ENCODE measurements at places on chromosomes 1 and 21. TPM values are rescaled to one million over a fixed set of nuclear protein-coding genes. Genes with fewer than 3 reads are reported as not detected.

DNA sequence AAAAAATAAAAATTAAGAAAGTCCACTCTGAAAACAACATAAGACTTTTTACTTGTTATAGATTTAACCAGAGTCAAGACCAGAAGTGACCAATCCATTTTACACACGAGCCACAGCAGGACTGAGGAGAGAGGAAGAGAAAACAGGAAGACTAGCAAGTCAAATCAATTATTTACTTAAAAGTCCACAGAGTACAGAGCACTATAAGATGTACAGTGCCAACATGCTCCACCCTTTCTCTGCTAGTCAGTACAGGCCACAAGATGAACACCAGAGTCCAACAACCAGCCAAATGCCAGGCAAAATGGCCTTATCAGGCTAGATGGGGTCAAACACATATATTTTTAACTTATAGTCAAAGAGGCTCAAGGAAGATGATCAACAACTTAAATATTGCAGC lies 19.5 kb downstream of the LUZP1 start:
- H3K27ac ChIP-seq: no peak overlapping the region
- H3K4me1 ChIP-seq: peaks cover 4% of the 10 kb centered on the region
- H3K36me3 ChIP-seq: no peaks in the 10 kb centered on the region
- DNase-seq: no peak
- no peak overlapping the region for H3K4me3 ChIP-seq

DNA sequence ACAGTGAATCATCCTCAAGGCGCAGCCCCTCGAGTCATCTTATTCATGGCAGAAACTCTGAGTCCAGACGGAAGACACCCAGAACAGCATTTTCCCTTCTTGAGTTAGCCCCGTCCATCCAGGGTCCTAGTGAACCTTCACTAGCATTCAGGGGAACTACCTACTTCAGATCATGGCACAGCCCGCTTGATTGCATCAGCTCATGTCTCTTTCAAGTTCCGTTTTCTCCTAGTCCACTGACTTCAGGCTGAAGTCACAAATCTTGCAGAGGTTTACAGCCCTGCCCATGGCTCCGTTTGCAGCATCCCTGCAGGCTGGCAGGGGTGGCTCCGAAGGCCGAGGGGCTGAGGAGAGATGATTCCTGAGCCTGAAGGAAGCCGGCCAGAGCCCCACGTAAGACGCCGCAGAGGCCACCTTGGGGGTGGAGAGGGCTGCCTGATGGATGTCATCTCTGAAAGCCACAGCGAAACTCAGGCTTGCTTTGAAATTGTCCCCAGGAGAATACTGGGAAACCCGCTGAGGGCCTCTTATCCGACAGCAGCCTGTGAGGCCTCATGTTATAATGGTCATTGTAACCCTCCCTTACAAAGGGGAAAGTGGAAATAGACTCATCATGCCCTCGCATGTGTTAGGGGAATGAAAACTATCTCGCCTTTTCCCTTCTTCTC lies 310.2 kb upstream of the AJAP1 start:
- H3K4me3 ChIP-seq: no peak overlapping the region
- no peak overlapping the region for H3K27ac ChIP-seq
- H3K27me3 ChIP-seq: no peaks in the 10 kb centered on the region
- H3K36me3 ChIP-seq: no peaks in the 10 kb centered on the region
- no peak for DNase-seq

DNA sequence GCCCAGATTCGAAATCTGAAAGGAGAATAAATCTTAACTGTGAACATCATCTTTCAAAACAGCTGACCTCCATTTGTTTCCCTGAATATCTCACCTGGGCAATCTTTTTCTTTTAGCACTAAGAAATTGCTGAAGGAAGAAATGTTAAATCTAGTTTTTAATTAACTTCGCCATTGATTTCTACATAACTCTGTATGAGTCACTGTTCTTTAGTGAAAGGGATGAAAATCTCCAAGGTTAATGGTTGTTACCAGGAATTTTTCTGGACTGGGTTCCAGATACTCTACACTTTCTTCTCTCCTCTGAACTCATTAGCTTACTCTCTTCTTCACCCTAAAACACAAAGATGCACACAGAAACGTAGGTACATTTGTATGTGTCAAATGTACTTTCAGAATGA lies 235.7 kb downstream of the BACH1 start:
- H3K4me1 ChIP-seq: no peaks in the 10 kb centered on the region
- no peak overlapping the region for H3K4me3 ChIP-seq
- no peak for DNase-seq
- no peaks in the 10 kb centered on the region for H3K36me3 ChIP-seq
- no peaks in the 10 kb centered on the region for H3K27me3 ChIP-seq
- no peak overlapping the region for H3K27ac ChIP-seq

DNA sequence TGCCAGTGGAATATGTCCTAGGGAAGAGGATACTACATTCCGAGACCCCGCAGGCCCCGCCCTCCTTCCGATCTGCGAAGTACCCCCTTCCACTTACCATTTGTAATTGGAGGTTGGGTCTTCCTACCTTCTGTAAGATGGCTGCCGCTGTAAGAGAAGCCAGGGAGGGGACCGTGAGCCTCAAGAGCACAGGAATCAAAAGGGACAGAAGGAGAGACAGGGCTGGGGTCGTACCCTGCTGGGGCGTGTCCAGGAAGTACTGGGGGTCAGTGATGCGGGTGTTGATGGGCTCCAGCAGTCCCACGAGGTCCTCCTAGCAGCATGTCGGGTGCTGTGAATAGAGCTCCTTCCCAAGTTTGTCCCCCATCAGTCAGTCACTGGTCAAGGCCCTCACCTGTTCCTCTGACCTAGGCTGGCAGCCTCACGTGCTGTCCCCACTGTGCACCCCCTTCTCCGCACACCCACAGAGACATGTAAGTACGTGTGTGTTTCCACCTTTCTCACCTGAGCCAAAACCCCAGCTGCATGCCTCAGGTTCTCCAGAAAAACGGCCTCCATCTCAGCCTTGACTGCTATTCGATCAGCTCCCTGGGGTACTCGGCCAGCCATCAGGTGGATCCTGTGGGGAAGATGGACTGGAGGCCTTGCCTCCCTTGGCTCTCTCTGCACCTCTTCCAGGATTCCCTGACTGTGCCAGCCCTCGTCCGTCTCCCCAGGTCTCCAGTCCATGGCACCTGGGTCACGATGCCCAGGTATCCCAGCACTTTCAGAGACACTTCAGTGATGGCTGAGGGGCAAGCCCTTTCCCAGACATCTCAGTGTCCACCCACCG lies 1.8 kb downstream of the HYI start:
- H3K27me3 ChIP-seq: no peaks in the 10 kb centered on the region
- H3K4me3 ChIP-seq: no peak overlapping the region
- H3K36me3 ChIP-seq: peaks cover 43% of the 10 kb centered on the region

The ANXA9 gene
- 5.8 TPM for total RNA-seq

DNA sequence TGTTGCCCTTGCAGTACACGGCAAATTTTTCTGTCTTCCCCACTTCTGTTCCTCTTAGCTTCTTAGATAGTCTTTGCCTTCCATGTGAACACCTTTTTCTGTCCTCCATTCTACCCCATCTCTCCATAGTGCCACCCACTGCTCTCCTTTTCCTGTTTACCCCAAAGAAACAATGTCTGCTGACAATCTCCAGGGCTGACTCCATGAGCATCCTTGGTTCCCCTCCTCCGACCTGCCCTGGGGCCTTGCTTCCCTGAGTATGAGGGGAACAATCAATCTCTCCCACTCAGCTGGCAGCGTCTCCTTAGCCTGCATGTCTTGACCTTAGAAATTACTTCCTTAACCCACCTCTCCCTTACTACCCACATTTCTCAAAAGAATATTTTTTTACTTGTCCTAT lies 12.3 kb upstream of the MYBPHL start:
- no peaks in the 10 kb centered on the region for H3K27me3 ChIP-seq
- H3K27ac ChIP-seq: no peak overlapping the region
- no peaks in the 10 kb centered on the region for H3K4me1 ChIP-seq

DNA sequence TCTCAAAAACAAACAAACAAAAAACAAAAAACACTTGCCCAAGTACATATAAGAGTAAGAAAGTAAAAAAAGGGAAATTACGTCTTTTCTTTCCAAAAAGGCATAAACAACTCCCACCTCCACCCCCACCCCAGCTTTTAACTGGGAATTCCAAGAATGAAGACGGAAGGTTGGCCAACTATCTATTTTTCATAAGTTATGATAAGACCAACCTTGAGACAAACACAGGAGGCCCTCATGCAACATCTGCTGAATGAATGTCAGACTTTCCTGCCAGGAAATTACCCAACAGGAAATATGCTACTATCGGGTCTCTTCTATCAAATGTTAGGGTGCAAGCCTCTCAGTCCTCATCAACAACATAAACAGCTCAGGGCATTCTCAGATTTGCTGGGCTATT lies 1.9 kb downstream of the BSDC1 start:
- H3K27ac ChIP-seq: no peak overlapping the region
- peaks cover 27% of the 10 kb centered on the region for H3K4me1 ChIP-seq
- no peak for DNase-seq

The MIA3 gene
- 80.9 TPM for total RNA-seq

The PYHIN1 gene
- total RNA-seq: 1.3 TPM

DNA sequence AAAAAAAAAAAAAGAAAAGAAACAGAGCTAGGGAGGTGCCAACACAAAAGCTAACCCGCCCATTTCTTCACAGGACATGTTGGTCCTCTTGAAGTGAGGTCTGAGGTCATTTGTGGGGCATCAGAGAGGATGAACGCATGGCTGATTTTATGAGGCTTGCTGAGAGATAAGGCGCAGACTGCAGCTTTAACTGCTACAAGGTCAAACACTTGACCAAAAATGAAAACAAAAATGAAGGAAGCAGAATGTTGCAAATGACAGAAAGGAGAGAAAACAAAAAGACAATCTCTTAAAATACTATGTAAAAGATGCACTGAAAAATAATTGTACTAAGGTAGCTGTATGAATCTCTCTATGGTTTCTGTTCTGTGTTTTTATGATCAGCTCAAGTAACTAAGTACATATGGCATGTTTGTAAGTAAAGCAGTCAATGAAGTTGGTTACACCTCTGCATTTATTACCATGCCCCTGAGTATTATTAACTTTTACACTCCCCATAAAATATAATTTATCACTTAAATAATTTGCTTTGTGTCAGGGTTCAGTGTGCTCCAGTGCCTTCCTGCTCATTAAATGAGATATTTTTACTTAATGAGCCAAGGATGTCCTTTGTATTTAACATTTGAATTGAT lies 249.1 kb upstream of the NR5A2 start:
- H3K36me3 ChIP-seq: no peaks in the 10 kb centered on the region
- DNase-seq: peak; percentile 23
- H3K4me1 ChIP-seq: peaks cover 16% of the 10 kb centered on the region
- H3K27me3 ChIP-seq: no peaks in the 10 kb centered on the region

The RSPH1 gene
- 2.7 TPM for total RNA-seq

DNA sequence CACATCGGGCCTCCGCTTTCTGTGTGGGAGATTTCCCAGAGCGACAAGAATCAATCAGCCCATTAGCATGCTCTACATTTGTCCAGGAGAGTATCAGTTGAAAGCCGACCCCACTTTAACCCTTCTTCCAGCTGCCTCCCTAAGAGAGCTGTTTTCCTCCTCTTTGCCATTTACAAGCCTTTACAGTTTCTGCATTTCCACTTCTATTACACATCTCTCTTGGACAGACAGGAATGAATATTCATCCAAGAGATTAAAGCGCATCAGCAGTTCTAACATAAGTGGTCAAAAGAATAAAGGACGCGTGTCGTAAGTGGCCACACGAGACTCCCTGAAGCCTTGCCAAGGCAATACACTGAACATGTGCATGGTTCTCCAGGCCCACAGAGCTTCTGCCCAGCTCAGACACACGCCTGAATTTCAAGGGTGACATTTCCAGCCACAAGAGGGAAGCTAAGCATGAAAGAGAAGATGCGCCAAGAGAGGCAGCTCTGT lies 47.3 kb downstream of the FAM78B start:
- H3K27ac ChIP-seq: no peak overlapping the region
- DNase-seq: no peak
- no peak overlapping the region for H3K4me3 ChIP-seq
- no peaks in the 10 kb centered on the region for H3K4me1 ChIP-seq

GRCh38 chr1:156097499-156098178 lies 15.4 kb upstream of the MEX3A start:
- no peak for DNase-seq
- H3K36me3 ChIP-seq: no peaks in the 10 kb centered on the region

GRCh38 chr1:248818505-248819374 lies 7.0 kb downstream of the SH3BP5L start:
- no peak overlapping the region for H3K4me3 ChIP-seq
- peaks cover 17% of the 10 kb centered on the region for H3K4me1 ChIP-seq
- H3K36me3 ChIP-seq: peaks cover 35% of the 10 kb centered on the region
- no peaks in the 10 kb centered on the region for H3K27me3 ChIP-seq

DNA sequence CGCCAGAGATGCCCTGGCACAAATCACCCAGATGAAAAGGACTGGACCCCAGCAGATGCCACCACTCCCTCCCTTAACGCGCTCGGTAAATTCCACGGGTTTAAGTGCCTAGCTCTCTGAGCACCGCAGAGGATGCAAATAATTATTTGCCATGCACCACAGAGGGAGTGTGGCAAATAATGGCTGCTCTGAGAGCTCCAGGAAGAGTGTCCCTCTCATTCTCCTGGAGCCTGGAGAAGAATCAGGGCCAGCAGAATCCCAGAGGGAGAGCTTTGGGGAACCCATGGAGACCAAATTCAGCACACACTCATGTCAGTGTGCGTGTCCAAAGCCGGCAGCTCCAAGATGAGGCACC lies 667 bp downstream of the HHIPL2 start:
- H3K4me3 ChIP-seq: no peak overlapping the region
- no peak for DNase-seq
- peak overlapping the region; percentile 71 for H3K27ac ChIP-seq
- H3K36me3 ChIP-seq: no peaks in the 10 kb centered on the region

GRCh38 chr1:186487163-186487562 lies 26.2 kb upstream of the PDC start:
- H3K4me3 ChIP-seq: no peak overlapping the region
- no peak for DNase-seq
- no peak overlapping the region for H3K27ac ChIP-seq

The KIF21B gene
- total RNA-seq: 0.89 TPM

The PAQR7 gene
- 2.5 TPM for total RNA-seq

DNA sequence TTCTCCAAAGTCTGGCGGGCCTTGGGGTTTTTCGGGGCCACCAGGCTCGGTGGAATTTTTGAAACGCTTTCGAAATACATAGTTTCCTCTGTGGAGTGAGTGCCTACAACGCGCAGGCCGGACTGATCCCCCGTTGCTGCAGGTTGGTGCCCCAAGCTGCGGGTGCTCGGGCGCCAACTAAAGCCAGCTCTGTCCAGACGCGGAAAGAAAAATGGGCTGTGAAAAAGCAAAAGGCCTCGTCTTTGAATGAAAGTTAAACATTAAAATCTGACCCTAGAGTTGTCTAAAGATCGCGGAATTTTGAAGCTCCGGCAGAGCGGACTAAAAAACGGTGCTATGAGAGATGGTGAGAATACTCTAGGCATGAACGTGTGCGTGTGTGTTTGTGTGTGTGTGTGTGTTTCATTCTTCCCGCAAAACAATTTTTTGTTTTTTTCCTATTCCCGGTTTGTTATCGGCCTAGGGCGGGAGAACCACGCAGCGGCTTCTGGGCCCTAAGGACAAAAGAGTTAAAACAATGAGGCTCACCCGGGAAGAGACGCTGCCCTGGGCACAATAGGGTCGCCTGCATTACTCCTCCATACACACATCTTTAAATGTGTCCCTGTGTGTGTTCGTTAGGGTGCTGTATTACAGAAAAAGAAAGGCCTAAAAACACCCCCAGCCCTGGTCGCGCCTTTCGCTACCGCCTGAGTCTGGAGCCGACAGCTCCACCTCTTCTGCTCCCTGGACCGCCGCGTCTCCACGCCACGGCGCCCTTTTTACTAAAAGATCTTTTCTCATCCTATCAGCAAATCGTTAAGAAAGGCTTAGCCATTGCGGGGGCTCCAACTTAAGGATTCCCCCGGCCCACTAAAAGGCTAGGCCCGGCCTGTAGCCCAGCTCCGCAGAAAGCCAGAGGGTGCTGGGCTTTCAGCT lies 3.2 kb downstream of the TBX15 start:
- H3K4me1 ChIP-seq: peaks cover 29% of the 10 kb centered on the region
- DNase-seq: no peak
- no peak overlapping the region for H3K27ac ChIP-seq
- peak overlapping the region; percentile 5 for H3K4me3 ChIP-seq
